ENCODE measurements at places on chromosomes 13 and 19.

GRCh38 chr13:105069106-105069505 lies 1466.4 kb downstream of the EFNB2 start:
- no peak for DNase-seq

DNA sequence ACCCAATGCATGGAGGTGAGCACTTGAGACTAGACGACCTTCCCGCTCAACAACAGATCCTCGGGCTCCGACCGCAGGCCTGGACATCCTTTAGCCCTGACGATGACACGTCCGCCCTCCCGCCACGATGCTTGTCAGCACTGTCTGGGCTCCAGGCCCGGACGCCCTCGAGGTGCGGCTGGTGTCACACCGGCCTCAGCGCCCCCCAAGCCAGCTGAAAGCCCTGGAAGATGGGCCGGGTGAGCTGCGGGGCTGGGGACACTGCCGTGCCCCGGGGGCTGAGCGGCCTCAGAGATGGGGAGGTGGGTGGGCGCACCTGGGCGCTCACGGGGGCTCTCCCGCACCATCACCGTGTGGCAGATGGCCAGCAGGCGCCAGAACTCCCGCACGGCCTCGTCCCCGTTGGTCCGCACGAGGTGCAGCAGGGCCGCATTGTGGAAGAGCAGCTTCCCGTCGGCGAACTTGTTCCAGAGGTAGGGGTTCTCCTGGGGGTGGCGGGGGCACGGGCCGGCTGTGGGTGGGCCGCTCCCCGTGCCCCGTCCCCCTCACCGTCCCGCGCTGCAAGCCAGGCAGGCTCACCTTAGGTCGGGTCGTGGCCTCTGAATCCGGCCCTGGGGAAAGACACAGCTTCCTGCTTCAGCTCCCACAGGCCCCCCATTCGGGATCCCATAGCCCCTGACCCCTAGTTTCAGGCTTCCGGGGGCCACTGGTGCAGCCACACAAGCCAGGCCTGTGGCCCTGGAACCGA lies 15.5 kb downstream of the ATP8B3 start:
- no peak for DNase-seq

GRCh38 chr19:12664406-12665280 lies 1.9 kb downstream of the MAN2B1 start:
- DNase-seq, result peak; percentile 51

DNA sequence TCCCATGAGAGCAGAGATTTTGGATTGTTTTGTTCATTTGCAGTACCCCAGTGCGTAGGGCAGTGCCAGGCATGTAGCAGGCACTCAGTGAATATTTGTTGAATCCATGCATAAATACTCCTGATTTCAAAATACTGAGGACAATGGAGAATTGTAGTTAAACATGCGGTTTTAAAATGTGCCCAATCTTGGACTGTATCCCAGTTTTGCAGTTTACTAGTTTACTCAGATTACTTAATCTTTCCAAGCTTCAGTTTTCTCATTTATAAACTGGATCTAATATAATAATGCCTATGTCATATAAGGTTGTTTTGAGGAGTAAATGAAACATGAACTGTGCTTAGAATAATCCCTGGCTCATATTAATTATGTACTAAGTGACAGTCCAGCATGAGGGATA lies 39.0 kb downstream of the RCBTB2 start:
- DNase-seq, result no peak

DNA sequence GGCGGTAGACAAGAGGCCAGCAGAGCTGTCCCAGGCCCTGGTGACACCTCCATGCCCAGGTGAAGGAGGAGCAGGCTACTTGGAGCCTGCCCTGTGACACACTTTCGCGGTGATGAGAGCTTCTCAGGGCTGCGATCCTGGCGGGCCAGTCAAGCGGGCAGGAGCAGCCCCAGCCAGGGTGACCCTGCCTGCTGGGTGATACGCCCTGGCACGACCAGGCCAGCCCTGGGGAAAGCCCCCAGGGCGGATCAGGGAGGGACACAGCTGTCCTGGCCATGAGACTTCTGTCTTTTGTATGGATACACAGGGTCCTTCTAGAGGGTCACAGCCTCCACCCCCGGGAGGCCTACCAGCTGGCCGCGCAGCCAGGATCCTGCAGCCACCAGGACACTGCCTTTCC lies 13.1 kb downstream of the DNM2 start:
- no peak for DNase-seq

DNA sequence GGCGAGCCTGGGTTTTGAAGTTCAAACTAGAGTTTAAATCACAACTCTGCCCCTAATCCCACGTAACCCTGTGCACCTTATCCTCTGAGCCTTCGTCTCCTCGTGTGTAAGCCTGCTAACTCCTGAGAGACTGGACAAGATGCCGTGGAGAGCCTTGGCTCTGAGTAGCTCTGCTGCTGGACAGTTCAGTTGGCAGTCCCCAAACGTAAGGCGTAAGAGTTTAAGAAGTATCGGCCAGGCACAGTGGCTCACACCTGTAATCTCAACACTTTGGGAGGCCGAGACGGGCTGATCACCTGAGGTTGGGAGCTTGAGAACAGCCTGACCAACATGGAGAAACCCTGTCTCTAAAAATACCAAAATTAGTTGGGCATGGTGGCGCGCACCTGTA lies 4.7 kb upstream of the CD79A start:
- no peak for DNase-seq

- DNase-seq, result no peak
Measured at GRCh38 chr13:19927117-19927748, 31.3 kb upstream of the ZMYM2 start.

DNA sequence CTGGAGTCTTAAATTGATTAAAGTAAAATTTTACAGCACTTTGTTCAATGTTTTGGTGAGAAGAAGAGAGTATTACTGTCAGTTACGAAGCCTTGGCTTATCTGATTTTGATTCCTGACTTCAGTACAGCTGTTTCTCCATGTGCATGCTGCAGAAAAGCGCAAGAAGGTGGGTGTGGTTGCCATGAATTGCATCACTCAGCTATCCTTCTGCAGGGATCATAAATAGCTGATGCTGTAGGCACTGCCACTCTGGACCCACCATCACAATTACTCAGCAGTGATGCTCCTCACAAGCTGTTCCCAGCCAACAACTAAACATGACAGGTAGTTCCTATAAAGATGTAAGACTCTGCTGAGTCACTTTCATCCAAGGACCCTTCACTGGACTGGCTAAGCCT lies 321.2 kb downstream of the IRS2 start:
- no peak for DNase-seq

DNA sequence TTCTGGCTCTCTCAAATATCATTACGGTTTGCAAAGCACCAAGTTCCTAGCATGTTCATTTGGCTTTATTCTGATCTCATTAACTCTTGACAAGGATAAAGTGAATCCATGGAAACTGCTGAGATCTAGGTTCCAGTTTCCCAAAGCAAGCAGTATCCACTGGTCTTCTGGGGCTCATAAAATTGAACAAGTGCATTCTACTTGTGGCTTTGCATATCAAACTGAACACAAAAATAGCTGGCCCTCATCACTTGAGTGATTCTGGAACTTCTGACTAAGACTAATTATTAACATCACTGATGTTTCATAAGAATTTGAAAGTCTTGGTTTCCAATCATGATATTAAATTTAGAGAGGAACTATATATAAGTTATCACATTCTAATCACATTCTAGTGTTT lies 6.3 kb upstream of the KCTD12 start:
- no peak for DNase-seq

GRCh38 chr19:9883764-9884163 lies 48.6 kb downstream of the PIN1 start:
- no peak for DNase-seq

DNA sequence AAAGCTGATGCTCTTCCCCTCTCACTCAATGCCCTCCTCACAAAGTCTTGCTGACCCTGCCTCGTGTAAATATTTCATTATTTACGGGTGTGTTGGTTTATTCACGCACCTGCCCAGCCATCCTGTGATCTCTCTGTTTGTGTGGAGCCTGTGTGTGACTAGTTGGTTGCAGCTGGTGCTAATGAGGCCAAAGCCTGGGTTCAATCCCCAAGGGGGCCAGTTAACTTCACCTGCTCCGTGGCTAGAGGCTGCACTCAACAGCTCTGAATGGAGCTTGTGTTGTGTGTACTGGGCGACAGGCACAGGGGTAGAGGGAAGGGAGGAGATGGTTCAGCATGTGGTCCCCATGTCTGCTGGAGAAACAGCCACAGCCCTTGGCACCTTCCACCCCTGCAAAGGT lies 109.5 kb downstream of the DNAJC15 start:
- DNase-seq, result no peak

GRCh38 chr19:15404780-15405211 lies 14.0 kb downstream of the AKAP8L start:
- no peak for DNase-seq

GRCh38 chr19:42626181-42626580 lies 31.5 kb upstream of the CEACAM8 start:
- DNase-seq, result no peak

- DNase-seq, result no peak
Measured at GRCh38 chr19:34715357-34715756, 18.7 kb upstream of the ZNF181 start.

DNA sequence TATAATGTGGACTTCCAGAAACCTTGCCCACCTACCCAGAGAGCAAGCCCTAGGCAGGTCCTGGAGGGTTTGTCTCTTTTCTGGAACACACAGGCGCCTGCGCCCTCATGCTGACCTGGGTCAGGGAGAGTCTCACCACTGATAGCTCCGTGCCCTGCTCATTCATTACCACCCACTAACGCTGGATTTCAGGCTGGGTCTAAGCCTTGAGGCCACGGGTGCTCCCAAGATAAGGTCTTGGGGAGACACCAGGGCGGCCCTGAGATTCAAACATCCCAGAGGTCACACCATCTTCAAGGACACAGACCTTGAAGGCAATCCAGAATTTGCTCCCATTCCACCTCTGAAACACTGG lies 5.1 kb downstream of the S1PR2 start:
- DNase-seq, result no peak

- no peak for DNase-seq
Measured at GRCh38 chr19:49678985-49679770, 2.1 kb downstream of the PRMT1 start.

DNA sequence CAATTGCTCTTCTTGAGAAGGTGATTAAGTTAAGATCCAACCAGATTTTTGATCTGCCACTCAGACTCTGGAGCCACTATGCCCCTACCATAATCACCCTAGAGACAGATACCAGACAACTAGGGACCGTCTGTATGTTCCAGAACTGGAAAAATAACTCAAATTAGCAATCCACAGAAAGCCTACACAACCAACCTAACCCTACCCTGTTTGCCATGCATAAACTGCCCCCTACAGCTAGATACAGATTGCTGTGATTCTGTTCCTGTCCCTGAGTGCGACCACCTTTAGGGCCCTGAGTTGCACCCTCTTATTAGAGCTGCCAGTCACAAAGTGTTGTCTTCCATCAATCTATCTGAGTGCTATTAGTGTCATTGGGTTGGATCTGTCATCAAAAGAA lies 929.8 kb upstream of the SLITRK1 start:
- no peak for DNase-seq

- DNase-seq, result no peak
Measured at GRCh38 chr19:45322744-45323281, at the start of gene CKM. Gene CKM, minus strand, starts transcription at chr19:45322875. Its CDS starts 3,162 bp downstream, at chr19:45319713.

DNA sequence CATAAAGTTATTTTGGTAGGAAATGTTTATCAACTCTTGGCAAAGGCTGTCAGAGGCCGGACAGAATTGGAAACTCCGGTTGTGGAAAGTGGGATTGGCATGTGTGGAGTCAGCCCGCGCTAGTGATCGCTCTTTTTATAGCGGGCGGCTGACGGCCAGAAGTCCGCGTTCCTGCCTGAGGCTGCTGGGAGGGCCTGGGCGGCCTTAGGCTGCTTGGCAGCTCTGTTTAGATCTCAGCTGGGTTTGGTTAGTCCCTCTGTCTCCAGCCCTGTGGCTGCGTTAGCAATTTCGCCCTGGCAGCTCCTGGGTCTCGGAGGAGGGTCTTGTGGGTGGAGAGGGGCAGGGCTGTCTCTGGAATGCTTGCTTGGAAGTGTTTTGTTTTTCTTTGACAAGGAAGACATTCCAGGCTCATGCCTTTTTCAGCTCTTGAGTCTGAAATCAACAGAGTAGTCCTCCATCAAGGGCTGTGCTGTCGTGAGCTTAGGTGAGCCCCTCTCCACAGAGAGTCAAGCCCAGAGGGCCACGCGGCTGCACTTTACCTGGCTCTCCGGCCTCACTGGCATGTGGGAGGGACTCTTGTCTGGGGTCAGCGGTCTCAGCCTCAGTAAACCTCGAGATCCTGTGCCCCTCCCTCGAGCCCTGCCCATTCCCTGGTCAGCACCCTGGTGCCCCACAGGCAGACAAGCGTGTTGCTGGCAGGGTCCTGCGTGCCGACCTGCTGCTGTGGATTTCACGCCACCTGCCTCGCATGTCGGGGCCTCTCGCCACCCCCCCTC lies 22.5 kb downstream of the DOT1L start:
- no peak for DNase-seq

GRCh38 chr19:16860118-16860517 lies 28.7 kb upstream of the F2RL3 start:
- no peak for DNase-seq

- DNase-seq, result no peak
Measured at GRCh38 chr13:40094056-40094455, 438.6 kb downstream of the COG6 start.

- no peak for DNase-seq
Measured at GRCh38 chr19:18620311-18620710, 7.6 kb downstream of the TMEM59L start.

- no peak for DNase-seq
Measured at GRCh38 chr13:102399791-102400674, 1.8 kb downstream of the FGF14 start.

DNA sequence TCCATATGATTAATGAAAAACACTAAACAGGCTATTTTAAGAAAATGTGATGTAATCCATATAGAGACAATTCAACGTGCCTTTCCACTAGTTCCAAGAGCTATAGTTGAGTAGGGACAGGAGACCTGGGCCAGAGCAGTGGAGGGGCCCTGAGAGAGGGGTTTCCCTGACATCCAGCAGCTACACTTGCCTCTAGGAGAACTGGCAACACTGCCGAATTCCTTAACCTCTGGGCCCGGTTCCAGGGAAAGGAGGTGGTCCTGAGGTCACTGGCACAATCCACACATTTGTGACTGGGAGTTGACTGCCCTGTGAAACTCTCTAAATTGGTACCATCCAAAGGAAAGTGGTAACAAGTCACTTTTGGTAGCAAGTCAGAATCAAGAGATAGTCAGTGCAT lies 264.4 kb downstream of the DCLK1 start:
- DNase-seq, result no peak

DNA sequence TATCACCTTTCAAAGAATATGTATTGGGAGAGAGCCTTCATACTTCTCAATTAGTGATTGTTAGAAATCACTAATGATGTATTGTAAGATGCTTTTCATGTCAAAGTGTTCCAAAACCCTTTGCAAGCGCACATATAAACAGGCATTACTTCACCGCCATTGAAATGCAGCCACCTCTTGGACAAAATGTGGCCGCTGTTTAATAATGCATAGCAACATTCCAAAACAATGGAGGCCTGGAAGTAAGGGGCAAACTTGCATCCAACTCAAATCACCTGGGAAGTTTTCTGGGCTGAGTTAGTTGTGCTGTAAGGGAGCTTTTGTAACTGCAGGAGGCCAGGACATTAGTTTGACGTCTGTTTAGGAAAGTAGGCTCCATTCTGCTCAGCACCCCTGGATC lies 438.1 kb downstream of the FGF9 start:
- no peak for DNase-seq

GRCh38 chr13:106989876-106990275 lies 421.9 kb upstream of the ARGLU1 start:
- DNase-seq, result no peak

Data from HEK293T (cell line).